ENCODE measurements at places on chromosomes 12 and 14.

GRCh38 chr12:121505513-121505912 is 75.3 kb downstream of the KDM2B start:
- no peak for DNase-seq

DNA sequence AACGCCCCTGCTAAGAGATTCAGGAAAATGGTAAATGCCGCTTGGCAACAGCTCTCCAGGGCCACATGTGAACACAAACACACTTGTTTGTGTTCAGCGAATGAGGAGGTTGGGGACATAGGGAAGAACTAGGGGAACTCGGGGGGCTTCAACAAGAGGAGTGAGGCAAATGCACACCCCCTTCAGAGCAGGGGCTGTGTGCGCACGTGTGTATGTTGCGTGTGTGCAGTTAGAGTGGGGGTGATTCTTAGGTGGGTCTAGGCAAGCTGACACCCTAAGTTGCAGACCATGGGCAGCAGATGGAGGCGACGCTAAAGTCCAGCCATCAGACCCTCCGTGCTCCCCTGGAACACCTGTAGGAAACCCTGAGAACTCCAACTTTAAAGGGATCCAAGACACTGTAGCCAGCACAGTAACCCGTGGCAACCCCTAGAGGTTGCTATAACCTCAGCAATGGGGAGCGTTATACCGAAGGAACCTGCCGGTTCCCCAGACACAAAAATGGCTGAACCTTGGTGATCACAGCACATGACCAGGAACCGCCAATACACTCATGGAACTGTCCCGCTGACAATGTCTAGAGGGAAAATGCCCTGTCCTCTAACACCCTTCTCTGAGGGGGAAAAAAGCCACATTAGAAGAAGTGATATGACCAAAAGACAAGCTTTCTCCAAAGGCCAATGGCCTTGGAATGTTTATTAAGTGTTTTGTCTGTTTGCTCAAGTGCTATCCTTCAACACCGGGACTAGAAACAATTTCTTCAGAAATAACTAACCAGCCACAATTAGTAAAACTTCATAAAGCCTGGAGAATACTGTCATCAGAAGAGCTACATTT is 86.5 kb upstream of the CEP83 start:
- peak; percentile 16 for DNase-seq

DNA sequence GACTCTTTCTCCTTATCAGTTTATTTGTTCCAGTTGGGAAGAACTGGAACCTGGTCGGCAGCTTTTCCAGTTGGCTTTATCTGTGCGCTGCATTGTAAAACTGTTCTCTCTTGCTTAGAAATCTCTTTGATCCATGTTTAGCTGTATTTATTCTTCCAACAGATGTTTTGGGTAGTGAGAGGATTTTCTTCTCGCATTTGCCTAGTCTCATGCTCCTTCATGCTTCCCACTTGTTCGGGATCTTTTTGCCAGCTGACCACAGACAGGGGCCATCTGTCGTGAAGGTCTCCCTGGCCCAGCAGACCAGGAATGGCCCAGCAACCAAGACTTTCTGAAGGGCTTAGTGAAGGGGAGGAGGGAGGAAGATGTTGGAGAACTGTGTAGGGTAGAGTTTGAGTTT is 21.6 kb downstream of the NTF3 start:
- DNase-seq: no peak

DNA sequence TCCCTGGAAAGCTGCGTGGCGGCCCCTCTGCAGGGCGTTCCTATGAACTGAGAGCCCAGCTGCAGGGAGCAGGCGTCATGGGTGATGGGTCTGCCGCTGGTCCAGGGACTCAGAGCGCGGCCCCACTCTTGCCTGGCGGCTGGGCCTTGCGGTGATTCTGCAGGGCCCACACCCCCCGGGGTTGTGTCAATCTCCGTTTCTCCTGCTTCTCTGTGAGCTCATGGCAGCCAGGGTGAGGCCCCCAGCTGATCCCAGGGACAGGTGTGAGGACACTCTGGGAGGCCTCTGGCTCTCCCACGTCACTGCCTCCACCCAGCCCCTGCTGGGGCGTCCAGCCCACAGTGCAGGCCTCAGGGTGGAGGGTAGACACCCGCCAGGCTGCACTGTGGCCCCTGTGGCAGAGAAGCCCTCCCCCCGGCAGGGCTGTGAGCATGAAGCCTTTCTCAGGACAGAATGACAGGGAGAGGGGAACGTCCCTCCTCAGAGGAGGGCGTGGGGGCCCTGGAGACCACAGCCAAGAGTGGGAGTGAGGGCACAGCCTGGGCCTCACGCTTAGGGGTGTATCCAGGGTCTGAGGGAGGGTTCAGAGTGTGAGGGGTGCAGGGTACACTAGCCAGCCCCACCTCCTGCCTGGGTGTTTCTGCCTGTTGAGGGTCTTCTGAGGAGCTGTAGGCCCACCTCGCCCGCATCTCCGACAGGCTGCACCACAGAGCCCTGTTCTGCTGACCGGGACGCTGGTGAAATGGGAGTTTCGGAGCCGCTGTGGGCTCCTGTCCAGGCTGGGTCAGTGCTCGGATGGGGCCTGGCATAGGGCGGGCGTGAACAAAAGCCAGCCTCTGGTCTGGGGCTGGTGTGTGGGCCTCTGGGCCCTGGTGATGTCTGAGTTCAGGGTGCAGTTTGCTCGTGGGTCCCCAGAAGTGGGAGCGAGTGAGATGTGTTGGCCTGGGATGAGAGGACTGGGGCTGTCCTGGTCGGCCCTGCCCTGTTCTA is 26.7 kb upstream of the CRIP2 start:
- DNase-seq: no peak

DNA sequence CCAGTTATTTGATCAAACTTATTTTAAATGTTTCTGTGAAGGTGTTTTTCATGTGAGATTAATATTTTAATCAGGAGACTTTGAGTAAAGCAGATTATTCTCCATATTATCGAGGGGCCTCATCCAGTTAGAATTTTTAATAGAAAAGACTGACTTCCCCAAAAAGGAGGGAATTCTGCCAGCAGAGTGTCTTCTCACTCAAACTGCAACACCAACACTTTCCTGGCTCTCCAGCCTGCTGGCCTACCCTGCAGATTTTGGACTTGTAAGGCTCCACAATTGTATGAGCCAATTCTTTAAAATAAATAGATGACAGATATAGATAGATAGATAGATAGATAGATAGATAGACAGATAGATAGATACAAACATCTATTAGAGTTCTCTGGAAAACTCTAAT is 155.7 kb downstream of the SEC23A start:
- DNase-seq: no peak

DNA sequence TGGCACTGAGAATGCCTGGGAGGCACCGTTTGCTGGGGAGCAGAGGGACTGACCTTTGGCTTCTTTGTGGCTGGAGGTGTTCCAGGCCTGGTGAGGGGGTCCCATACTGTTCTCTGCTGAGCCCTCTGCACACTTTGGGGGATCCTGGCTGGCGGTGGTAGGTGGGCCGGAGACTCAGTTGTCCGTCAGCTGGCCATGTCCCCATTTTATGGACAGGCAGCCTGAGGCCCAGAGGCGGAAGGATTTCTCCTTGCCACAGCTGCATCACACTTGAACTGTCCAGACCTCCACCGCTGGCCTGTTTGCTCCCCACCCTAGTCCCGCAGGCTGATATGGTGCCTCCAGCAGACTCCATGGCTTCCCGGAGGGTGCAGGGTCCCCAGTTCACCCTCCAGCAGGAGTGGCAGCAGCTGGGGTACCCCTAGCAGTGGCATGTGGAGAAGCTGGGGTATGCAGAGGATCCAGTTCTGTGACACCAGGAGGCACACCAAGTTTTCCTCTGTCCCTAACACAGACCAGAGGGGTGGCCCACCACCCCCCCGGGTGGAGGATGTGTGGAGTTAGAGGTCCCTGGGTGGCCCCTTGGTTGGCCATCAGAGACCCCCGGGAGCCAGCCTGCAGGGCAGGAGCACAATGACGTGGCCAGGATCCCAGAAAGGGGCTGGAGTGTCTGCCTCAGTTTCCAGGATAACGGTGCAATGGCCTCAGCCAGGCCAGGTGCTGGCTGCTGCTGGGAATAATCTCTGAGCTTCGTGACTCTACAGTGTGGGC is 14.8 kb downstream of the SLC25A29 start:
- no peak for DNase-seq

GRCh38 chr14:92540472-92541048 is 27.0 kb downstream of the RIN3 start:
- no peak for DNase-seq

Measured in NCI-H1436 (cell line).